ENCODE measurements at places on chromosomes 12 and 14.

GRCh38 chr14:32419429-32419828 is 90.3 kb downstream of the AKAP6 start:
- DNase-seq, result no peak

GRCh38 chr14:97850466-97850865 is 1053.3 kb downstream of the VRK1 start:
- DNase-seq, result no peak

GRCh38 chr12:127588249-127588648 is 678.7 kb upstream of the TMEM132C start:
- DNase-seq, result no peak

GRCh38 chr12:20055856-20056255 is 312.5 kb upstream of the PDE3A start:
- DNase-seq, result no peak

DNA sequence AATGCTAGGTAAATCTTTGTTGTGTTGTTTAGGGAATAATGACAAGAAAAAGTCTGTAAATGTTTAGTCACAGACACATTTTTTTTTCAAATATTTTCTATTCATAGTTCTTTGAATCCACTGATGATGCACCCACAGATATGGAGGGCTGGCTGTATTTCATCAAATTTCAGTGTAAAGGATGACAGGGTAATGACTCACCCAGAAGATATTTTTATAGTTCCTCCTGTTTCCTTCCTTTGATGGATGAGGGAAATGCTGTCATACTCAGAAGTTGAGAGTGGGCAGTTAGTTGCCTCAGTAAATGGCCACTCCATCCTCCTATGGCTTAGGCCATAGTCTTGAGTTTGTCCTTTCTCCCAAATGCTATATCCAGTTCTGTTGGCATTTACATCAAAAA is 76.9 kb upstream of the REP15 start:
- no peak for DNase-seq

Measured in dorsolateral prefrontal cortex (tissue), 122 donors.